ENCODE measurements at places on chromosomes 13 and 19.

- no peak for DNase-seq
Observed at GRCh38 chr13:21501686-21502085, 42.6 kb upstream of the ZDHHC20 start.

DNA sequence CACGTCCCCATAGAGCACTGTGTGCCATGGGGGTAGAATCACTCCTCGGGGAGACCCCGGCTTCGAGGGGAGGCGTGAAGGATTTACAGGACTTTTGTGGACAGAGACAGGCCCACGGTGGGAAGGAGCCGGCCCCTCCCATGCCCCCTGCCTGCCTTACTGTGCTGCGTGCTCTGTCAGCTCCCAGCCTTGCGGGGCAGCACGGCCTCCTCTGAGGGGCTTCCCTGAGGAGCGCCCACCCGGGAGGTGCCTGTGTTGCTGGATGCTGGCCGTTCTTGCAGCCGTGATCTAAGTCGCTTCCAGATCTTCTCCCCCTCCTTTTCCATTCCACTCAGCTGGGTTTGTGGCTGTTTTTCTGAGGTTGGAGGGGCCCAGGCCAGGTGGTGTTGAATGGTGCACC is 29.1 kb downstream of the PLEKHJ1 start:
- no peak for DNase-seq

- DNase-seq, result no peak
Observed at GRCh38 chr13:41696163-41697003, 239.0 kb downstream of the RGCC start.

GRCh38 chr19:43318796-43319314 is 34.6 kb upstream of the CD177 start:
- DNase-seq, result no peak

DNA sequence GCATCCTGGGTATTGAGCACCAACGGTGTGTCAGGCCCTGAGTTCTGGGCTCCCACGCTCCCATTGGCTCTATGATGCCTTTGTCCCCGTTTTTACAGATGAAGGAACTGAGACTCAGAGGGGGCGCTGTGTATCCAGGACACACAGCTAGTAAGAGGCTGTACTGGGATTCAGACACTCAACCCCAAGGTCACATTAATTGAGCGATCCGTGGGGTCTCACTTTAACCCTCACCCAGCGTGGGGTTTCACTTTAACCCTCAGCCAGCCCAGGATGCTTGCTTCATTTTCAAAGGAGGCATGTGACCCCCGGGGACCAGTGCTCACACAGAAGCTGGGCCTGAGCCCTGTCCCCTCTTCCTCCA is 42.6 kb downstream of the CYP4F22 start:
- no peak for DNase-seq

DNA sequence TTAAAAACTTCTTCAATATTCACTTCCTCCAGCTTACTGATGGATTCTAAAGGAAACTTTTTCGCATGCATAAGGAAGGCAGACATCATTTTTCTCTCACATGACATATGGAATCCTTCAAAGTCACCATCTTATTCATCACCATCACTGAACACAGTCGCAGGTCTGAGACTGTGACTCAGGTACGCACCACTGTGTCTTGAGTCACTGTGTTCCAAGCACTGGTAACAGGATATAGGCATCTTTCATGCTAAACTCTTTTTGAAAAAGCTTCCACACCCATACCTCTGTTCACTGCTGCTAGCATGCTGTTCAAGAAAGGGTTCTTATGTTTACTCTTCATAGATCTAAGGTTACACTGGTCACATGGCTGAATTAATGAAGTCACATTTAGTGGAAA is 67.0 kb upstream of the SIAH3 start:
- no peak for DNase-seq

- no peak for DNase-seq
Observed at GRCh38 chr19:3123956-3124355, 11.9 kb upstream of the GNA15 start.

DNA sequence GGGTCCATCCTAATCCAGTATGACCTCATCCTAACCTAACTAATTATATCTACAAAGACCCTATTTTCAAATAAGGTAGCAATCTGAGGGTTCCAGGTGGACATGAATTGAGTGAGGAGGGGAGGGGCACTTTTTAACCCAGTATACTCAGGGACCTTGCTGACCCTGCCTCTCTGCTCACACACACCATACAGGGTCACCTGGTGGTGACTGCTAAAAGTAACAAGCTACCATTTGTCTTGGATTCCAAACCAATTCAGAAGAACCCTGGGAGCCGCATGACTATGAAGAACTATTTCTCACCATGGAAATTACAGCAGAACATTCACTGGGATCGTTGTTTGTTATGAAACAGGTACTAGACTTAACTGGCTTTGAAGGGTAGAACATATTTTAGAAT is 151.9 kb downstream of the LACC1 start:
- no peak for DNase-seq

DNA sequence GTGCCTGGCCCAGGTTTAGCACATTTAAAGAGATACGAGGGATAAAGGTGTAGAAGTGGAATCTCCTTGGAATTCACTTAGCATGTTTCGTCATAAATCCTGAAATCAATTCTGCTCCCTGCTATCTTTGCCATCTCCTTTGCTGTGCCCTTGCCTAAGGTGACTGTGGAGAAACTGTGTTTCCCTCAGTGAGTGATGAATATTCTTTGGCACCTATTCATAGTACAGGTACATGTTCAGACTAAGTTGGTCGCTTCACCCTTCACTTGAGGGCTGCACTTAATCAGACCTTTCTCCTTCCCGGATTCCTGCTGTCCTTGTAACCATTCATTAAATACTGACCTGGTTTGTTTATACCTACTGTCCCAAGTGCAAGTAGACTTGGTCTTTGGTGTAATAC is 17.8 kb downstream of the PCCA start:
- DNase-seq, result no peak

DNA sequence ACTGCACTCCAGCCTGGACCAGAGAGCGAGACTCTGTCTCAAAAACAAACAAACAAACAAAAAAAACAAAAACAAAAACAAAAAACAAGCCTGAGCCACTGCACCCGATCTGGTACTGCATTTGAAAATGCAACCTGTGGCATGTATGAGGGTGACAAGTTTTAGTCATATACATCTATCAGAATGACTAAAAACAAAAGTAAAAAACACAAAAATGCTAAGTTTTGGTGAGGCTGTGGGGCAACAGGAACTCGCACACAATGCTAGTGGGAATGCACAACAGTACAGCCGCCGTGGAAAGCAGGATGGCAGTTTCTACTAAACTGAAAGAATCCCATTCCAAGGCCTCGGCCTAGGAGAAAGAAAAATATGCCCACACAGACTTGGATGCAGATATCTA is 7.8 kb downstream of the EBPL start:
- DNase-seq, result no peak

- no peak for DNase-seq
Observed at GRCh38 chr19:40739871-40740703, 10.2 kb downstream of the ACTMAP start.

DNA sequence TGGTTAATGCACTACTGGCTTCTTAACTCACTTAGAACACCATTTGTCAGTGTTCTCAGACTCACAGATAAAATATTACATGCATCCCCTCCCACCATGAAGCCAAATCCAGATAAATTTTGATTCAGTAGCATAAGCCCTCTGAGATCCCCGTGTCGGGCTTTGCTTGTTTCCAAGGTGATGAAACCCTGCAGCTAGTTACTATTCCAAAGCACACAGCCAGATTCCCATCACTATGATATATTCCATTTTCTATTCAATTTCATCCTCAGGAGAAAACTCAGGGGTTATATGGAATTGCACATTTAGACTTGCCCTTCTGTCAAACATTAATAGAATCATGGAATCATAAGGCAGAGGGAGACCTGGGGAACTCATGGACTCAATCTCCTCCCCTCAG is 9.4 kb upstream of the FAM124A start:
- DNase-seq, result no peak

Data from activated naive CD4-positive, alpha-beta T cell (primary cell).